T1000 (cell line): ENCODE measurements at places on chromosomes 3 and 15.

DNA sequence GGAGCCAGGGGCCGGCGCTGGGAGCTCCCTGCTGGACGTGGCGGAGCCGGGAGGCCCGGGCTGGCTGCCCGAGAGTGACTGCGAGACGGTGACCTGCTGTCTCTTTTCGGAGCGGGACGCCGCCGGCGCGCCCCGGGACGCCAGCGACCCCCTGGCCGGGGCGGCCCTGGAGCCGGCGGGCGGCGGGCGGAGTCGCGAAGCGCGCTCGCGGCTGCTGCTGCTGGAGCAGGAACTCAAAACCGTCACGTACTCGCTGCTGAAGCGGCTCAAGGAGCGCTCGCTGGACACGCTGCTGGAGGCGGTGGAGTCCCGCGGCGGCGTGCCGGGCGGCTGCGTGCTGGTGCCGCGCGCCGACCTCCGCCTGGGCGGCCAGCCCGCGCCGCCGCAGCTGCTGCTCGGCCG, 1.5 kb downstream of the SMAD6 start:
- no peak for DNase-seq

DNA sequence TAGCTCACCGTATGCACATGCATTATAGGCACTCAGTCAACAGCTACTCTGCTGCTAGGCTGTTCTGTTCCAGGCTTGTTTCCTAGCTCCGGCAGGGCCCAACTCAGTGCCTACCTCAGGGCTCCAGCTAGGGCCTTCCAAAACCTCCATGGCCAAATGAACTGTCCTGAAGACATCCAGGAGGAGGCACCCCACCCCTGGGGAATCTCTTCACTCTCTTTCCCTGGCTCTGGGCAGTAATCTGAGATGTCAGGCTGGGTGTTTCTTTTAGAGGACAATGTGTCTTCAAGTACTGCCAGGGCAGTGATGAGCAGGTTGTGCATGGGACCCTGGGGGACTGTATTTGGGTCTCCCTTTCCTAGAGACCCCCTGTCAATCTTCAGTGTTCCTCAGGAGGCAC, 38.3 kb upstream of the TPM1 start:
- DNase-seq, result no peak

- no peak for DNase-seq
These were observed 730 bp downstream of the ZKSCAN7 start for GRCh38 chr3:44555723-44556122.

GRCh38 chr3:179147514-179147872, 664 bp upstream of the PIK3CA start:
- DNase-seq, result no peak

DNA sequence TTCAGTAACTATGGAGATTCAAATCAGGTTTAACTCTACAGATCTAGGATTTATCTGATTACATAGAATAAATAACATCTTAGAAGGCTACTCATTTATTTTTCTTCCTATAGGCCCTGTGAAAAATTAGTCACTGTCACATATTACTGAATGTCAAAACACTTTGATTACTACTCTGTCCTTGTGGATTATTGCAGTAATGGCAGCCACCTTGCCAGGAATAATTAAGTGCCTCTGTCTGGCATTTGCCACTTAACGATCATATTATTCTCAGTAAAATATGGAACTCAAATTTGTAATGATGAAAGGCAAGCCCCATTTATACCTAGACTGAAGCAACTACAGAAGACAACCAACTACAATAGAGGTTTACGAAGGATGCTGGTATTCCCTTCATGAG, 596.3 kb upstream of the ARPP21 start:
- no peak for DNase-seq

GRCh38 chr3:191682961-191683360, 222.0 kb downstream of the PYDC2 start:
- no peak for DNase-seq

GRCh38 chr3:161305095-161305991, 66.0 kb downstream of the SPTSSB start:
- DNase-seq, result no peak

- peak; percentile 63 for DNase-seq
These were observed 88.0 kb downstream of the LRRK1 start for GRCh38 chr15:101006931-101007691.

DNA sequence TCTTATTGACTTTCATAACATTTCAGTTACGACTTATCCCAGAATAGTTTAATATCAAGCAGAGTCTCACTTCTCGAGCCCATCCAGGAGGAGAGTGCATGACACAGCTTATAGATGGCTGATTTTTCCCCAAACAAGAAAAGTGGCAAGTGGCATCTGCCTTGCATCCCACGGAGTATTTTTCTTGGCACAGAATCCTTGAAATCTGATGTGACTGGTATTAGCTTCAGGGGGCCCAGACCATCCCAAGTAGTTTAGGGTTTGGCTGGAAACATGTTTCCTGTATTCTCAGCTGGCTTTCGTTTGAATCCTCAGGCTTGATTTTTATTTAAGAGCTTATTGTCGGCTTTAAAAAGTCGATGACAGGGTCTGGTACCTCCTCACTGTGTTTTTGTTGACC, 20.7 kb upstream of the FBXL22 start:
- no peak for DNase-seq

DNA sequence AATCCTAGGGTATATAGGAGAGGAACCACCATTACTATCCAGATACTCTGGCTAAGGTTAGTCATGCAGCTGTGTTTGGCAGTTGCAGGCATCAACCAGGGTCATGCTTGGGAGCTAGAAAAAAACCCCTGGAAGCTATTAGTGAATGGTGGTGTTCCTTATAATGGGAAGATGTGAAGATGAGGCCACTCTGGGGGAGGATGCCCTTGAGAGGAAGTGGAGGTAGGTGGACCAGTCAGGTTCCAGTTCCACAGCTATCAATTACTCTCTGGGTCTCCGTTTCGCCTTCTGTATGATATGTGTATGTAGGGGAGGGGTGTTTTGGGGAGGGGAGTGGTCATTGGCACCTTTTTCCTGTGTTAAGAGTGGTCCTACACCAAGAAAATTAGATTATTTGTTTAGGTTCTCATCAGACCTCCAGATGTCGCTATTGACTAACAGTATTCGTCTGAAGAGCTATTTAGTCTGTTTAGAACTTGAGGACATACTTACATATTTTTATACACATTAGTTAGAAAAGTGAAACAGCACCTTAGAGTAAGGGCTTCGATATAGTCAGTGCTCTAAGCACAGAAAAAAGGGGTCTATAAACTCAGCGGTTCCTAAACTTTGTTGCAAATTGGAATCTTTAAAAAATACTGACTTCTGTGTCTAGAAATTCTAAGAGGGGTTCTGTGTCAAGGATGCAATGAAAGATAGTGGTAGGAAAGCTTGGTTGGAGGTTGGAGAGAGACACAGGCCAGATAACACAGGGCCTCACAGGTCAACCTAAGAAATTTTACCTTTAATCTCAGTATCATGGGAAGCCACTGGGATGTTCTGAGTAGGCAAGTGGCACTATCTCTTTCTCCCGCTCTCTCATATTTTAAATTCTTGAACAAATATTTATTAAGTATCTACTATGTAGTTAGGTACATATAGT, 9.1 kb upstream of the HPS3 start:
- DNase-seq, result no peak

DNA sequence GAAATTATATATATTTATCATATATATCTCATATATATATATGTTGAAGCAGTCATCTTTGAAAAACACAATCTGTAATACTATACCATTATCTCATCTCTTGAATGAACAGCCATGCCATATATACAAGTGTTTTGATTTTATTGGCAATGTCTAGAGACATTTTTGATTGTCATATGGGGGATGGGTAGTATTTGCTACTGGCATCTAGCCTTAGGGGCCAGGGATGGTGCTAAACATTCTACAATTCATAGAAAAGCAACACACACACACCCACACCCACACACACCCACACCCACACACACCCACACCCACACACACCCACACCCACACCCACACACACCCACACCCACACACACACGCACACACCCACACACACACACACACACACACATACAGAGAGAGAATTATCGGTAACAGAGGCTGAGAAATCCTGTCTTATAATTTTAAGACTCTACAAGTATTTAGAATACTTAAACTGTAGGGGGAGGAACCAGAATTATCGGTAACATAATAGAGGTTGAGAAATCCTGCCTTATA, 11.1 kb upstream of the PIK3R4 start:
- DNase-seq, result no peak

- no peak for DNase-seq
These were observed 341 bp downstream of the HEXA start for GRCh38 chr15:72375501-72375845.

DNA sequence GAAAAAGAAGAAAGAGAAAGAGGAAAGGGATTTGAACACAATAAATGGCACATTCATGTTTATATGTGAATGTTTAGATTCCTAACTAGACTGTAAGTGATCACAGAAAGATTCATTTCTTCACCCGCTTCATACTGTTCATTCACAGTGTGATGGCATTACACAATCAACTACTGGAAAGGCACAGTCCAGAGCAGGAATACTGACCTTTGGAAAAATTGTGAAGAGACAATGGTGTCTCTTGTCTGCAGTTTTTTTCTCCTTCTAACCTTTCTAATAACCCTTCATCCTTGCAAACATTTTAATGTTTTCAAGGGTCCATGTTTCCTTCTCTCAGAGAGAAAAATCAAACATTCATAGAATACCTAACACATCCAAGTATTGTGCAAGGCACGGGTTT, 180.9 kb upstream of the SOX14 start:
- DNase-seq, result no peak

DNA sequence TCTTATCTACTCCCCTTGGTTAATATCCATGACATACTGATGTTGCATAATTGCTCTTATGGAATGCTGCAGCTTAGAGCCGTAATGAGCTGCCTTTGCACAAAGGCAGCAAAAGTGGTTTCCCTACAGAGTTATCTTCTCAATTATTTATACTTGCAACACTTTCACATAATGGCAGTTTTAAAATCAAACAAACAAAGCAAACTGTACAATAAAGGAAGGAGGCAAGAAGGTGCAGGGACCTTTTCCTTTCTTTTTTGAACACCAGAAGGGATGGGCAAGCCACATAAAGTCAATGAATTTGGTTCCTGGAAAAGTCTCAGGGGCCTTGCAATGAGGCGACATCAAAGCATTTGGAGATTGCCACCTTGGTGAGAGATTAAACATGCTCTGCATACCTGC, 188.0 kb downstream of the MEIS2 start:
- no peak for DNase-seq

DNA sequence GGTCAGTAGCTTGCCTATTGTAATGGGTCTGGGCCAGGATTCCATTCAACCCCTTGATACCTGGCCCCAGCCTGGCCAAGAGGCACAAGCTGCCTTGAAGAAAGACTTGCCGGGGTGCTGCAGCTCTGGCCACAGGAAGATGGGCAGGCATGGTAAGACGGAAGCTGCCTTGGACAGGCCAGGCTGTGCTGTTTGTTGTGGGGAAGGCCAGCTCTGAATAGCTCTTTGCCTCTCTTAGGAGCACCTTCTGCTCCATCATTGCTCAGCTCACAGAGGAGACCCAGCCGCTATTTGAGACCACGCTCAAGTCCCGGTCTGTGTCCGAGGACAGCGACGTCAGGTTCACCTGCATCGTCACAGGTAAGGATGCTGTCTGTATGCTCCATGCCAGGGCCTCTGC, 10.1 kb downstream of the ALPK3 start:
- DNase-seq, result no peak

DNA sequence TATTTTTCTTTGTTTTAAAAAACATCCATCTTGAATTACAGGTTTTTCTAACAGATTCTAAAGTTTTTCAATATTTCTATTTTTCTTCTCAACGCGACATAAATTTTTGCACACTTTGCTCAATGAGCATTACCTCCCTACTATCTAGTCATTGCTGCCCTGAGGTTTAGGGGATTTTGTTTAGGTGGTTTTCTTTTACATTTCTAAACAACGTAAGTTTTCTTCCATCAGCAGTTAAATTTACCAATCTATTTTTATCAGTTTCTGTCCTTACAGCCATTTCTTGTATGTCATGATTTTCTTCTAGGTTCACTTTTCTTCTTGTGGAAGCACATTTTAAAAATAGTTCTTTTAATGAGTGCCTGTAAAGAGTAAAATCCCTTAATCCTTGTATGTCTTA, 49.2 kb upstream of the CCR2 start:
- no peak for DNase-seq

GRCh38 chr3:169400874-169401273, 262.6 kb downstream of the MECOM start:
- DNase-seq, result no peak

DNA sequence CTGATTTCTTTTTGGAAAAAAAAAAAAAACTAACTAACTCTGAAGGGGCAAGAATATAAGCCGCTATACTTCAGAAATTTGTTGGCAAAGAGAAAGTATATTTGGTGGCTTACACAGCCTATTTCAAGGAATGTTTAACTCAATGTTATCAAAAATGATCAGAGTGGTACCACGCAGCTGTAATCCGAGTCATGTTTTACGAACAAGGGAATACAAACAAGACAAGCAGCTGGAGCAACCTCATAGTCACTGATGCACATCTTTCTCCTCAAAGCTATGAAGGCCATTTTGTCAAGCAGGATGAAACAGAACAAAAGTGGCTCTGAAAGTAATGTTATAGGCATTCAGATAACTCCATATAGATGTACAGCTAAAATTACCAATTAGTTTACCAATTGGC, 81.2 kb downstream of the SCAPER start:
- no peak for DNase-seq

- no peak for DNase-seq
These were observed 70.3 kb downstream of the PHC3 start for GRCh38 chr3:170111147-170111771.

- no peak for DNase-seq
These were observed 77.1 kb upstream of the ATP11B start for GRCh38 chr3:182716114-182716688.
